ENCODE measurements at places on chromosomes 11 and 22.

GRCh38 chr11:73167363-73167954, 25.3 kb upstream of the FCHSD2 start:
- no peak for DNase-seq

DNA sequence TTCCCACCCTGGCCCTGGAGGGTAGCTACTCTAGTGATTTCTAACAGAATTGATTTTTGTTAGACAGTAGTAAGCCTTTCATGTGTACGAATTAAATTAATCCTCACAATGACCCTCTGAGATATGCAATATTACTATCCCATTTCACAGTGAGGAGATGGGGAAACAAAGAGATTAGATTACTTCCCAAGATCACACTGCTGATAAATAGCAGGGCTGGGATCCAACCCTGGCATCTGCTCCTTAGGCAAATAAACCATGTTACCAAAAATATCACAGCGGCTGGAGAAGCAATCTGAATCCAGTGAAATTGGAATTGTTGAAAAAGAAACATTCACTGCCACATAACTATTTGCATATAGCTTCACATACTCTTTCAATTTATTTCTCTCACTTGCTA, 12.8 kb upstream of the CAVIN3 start:
- DNase-seq = no peak

GRCh38 chr11:10496296-10496936, 41.4 kb downstream of the AMPD3 start:
- DNase-seq = no peak

GRCh38 chr11:92387859-92388258, 163.2 kb downstream of the FAT3 start:
- DNase-seq = no peak

DNA sequence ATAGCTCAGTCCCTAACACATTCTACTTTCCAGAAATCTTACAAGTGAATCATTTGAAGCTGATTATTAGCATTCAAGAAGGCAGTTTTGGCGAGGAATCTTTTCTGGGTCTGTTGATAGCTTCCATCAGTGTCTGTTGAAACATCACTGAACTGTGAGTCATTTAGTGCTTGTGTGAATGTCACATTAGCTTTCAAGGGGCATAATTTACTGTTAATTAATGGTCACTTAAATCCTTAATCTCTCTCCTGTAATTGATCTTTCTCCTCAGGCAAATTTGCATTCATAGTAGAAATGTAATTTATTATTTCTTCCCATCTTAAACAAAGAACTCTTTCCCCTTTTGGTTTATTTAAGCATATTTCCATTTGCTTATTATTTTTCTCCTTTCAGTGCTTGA, 2.6 kb downstream of the HTR3B start:
- no peak for DNase-seq

GRCh38 chr11:93904716-93905115, 54.3 kb upstream of the VSTM5 start:
- DNase-seq = no peak

Data from cerebellar nuclear complex (tissue), 1 donor.